ENCODE measurements at places on chromosomes 4 and X.

DNA sequence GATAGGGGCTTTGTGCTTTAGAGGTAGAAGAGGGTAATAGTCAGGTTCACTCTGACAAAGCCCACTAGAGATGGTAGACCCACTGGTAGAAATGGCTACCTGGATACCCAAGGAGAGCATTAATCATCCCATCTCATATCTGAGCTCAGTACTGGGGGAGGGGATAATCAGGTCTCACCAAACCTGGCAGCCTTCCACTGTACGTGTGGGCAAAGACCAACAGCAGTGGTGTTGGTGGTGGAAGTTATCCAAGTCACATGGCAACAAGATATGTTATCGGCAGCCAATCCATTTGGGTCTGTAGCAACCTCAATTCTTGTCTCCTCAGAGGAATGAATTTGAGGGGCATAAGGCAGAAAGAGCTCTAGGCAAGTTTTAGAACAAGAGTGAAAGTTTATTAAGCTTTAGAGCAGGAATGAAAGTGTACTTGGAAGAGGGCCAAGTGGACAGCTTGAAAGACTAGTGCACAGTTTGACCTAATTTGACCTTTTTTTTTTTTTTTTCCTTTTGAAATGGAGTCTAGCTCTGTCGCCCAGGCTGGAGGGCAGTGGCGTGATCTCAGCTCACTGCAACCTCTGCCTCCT, 67.0 kb upstream of the CXCL13 start:
- no peak for DNase-seq

- no peak for DNase-seq
Observed at GRCh38 chrX:123219916-123220315, 35.8 kb downstream of the GRIA3 start.

DNA sequence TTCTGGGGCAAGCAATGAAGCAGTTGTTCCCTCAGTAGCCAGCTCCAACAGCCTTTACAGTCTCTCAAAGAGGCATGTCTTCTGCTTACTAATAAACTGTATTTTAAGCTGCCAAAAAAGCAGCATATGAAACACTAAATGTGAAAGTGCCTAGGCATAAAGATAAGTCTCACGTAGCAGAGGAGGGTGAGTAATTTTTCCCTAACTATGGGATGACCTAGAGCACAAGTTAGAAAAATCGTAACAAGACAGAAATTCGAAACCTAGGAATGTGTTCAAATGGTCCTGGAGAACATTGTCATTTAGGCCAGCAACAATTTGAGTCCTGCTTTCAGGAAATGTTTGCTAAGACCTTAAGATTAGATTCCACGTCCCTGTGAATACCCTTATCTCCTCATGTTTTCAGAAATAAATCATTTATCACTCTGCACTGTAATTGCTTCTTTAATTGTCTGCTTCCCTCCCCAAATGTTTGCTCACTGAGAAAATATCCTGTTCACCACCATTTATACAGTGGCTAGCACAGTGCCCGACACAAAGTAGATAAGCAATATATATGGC, 222.2 kb downstream of the KCNIP4 start:
- DNase-seq, result no peak

DNA sequence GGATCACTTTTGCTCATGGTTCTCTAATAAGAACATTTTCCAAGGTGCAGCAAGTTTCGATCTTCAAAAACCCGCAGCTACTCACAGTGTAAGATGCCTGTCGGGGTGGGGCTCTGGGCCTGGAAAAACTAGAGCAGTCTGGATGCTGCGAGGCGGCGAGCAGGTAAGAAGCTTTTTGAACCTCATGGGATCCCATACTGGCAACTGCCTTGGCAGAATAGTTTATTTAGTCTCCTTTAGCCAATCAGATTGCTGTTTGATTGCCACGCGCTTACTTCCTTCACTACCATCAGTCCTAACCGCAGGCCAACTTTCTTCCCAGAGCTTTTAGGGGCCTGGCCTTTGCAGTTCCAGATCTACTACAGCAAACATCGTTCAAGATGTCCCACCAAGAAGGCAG, 61.3 kb upstream of the MAGEB10 start:
- DNase-seq, result no peak

- no peak for DNase-seq
Observed at GRCh38 chr4:120919358-120919757, 3.2 kb downstream of the PRDM5 start.

- DNase-seq, result no peak
Observed at GRCh38 chr4:129455482-129455881, 359.5 kb downstream of the C4orf33 start.

GRCh38 chr4:38868059-38868960, 704 bp downstream of the FAM114A1 start:
- DNase-seq, result no peak

DNA sequence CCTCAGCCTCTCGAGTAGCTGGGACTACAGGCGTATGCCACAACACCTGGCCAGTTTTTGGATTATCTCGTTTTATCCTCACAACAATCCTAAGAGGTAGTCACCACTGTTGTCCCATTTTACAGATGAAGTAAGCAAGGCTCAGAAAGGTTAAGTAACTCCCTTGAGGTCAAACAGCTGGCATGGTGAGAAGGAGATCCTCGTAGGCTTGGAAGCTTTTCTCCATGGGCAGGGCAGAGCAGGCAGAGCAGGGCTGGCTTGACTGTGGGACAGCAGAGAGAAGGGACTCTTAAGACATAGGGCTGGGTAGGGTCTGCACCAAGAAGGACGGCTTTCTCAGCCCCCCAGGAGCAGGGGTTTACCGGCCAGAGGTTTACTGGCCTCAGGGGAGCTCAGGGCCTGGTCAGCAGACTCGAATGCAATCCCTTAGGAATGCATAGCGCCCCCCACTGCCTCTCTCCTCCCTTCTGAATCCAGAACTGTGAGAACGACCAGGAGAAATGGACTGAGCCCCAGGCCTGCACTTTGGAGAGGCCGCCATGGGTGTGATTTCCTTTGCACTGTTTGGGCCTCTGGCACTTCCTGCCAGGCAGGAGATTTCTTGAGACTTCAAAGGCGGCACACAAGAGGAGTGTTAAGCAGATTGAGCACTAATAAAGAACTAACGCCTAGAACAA, 14.0 kb upstream of the CDKN2AIP start:
- no peak for DNase-seq

DNA sequence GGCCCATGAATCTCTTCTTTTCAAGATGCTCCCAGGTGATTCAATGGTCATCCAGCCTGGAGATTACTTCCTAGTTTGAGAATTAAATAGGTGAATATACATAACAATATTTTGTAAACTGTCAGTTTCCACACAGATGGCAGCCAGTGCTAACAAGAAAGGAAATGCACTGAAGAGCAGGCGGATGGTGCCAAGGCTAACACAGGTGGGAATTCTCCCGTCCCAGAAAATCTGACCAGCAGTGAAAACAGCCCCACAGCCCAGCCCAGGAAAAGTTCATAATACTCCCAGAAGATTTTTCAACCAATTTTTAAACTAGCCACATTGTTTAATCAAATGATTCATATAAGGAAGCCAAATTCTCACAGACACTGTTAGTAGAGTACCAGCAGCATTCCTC, 387.2 kb upstream of the GATB start:
- DNase-seq, result no peak

GRCh38 chr4:77204621-77205020, 47.6 kb downstream of the CCNG2 start:
- no peak for DNase-seq

DNA sequence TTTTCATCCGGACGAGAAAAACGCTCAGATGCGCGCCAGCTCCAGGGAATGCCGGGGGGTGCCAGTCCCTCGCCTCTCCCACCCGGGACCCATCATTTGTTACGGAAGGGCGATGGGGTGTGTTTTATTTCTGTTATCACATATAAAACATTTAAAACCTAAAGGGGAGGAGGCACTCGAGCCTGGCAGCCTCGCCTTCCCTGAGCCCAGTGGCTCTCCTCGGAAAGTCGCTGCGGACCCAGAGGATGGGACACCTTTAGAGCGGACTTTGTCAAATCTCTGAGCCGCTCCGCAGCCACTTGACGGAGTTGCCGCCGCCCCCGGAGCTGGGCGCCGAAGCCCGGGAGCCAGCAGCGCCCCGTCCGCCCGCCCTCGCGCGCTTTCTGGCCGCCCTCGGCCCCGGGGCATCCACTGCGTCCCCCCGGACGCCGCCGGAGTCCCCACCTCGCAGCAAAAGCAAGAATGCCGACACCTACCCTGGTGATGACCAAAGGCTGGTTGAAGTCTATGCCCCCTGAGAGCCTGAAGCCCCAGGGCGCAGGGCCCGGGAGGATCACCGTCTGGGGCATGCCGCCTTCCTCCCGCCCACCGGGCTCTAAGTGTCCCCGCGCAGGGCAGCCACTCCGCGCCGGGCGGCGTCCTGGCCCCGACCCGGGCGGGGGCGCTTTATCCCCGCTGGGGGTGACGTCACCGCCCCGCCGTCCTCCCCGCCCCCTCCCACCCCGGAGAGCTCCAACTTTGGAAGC, at the start of gene PDLIM3:
TSS of gene PDLIM3 (minus strand) at position 642 of the 746 bp plus-strand sequence. CDS start at position 569, 73 bp downstream.
- no peak for DNase-seq

- DNase-seq, result no peak
Observed at GRCh38 chr4:149164282-149164681, 651.4 kb downstream of the IQCM start.

- no peak for DNase-seq
Observed at GRCh38 chr4:179631321-179631720, 2189.1 kb upstream of the AGA start.

- DNase-seq, result no peak
Observed at GRCh38 chrX:23884427-23885024, 23.2 kb downstream of the APOO start.

- DNase-seq, result no peak
Observed at GRCh38 chr4:172899861-172900260, 268.8 kb upstream of the GALNT7 start.

DNA sequence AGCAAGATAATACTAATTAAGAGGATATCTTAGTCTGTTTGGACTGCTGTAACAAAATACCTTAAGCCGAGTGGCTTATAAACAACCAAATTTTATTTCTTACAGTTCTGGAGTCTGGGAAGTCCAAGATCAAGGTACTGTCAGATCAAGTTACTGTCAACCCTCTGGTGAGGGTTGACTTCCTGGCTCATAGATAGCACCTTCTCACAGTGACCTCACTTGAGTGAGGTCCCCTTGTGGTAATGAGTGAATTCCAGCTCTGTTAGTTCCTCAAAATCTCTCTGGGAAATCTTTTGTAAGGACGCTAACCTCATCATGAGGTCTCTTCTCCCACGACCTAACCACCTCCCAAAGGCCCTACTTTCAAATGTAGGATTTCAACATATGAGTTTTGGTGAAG, 36.9 kb upstream of the ADGRA3 start:
- DNase-seq, result no peak

- no peak for DNase-seq
Observed at GRCh38 chr4:102390438-102390837, 45.2 kb upstream of the SLC39A8 start.

DNA sequence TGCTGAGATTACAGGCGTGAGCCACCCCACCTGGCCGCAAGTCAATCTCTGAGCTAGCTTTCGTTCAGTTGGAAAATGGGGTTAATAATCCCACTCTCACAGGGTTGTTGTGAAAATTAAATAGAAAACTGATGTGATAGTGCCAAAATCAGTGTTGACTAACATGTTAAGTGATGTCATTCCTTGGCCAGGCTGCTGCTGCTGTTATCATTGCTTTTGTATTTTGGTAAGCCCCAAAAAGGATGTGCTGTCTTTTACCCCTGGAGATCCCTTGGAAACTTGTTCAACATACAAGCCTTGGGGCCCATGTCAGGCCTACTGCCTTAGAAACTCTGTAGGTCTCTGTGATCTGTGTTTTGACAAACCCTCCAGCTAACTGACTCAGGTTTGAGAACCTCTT, 106.3 kb downstream of the AFF1 start:
- DNase-seq, result no peak

GRCh38 chrX:30822764-30823163, 66.3 kb downstream of the TAB3 start:
- DNase-seq, result no peak

GRCh38 chrX:124086411-124086810, 124.9 kb downstream of the STAG2 start:
- peak; percentile 17 for DNase-seq

DNA sequence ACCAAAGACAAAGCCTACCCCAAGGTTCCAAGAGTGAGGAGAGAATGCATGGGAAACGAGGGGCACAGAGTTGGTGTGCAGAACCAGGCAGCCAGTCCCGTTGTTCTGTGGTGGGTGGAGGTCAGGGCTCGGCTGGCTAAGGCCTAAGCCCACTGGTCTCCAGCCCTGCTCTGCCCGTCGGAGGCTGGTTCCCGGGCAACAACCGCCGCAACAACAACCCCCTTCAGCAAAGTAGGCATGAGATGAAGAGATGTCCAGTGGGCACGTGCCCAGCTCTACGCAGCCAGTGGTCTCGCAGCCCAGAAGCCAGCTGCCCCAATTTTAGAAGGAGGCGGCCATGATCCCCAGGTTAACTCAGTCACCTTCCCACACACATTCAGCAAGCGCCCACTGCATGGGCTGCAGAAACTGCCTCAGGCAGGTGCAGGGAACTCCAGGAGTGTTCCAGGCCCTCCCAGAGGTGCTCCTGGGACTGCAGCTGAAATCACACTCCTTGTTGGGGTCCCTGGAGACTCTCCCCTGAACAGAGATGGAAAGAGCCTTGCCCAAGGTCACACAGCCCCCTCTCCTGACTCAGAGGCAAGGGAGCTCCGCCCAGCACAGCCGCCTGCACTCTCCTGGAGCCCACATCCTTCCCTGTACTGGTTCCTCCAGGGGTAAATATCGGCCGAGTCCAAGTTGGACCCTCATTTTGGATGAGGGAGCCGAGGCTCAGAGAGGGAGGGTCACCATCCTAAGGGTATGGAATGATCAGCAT, 25.4 kb upstream of the HTRA3 start:
- DNase-seq, result no peak

GRCh38 chrX:110419512-110419911, 60.9 kb downstream of the RTL9 start:
- no peak for DNase-seq

GRCh38 chr4:162360369-162361149, 196.8 kb upstream of the FSTL5 start:
- DNase-seq, result no peak

DNA sequence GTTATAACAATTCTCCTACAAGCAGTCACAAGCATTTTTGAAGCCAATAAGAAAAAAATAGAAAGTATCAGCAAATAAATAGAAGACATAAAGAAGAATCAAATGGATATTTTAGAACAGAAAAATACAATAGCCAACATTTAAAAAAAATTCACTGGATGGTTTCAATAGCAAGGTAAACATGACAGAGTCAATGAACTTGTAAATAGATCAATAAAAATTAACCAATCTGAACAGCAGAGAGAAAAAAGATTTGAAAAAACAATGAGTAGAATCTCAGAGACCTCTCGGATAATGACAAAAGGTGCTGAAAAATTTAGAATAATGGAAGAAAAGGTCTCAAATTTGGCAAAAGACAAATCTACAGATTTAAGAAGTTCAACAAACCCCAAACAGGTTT, 33.3 kb upstream of the RAB33B start:
- DNase-seq, result no peak

- DNase-seq, result no peak
Observed at GRCh38 chr4:150682126-150682525, 100.2 kb downstream of the MAB21L2 start.

DNA sequence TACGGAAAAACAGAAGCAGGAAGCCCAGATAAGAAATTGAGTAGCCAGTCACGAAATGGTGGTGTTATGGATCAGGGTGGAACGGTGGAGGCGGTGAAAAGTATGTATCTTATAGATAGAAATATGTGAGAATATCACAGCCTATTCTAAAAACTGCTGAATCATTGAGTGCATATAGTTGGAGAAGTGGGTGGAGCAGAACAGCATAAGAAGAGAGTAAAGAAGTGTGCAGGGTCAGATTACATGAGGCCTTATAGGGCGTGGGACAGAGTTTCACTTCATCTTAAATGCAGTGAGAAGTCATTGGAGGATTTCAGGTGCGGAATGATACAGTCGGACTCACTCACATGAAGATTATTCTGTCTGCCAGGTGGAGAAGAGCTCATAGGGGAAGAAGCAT, 293.1 kb downstream of the TRIML1 start:
- no peak for DNase-seq

Measured in stimulated activated CD4-positive, alpha-beta T cell treated with anti-CD3 and anti-CD28 coated beads, Interleukin-4, amount 100 ng/mL, for 48 hours (primary cell).